Memory B cell (primary cell): ENCODE measurements at places on chromosomes 3 and 15.

DNA sequence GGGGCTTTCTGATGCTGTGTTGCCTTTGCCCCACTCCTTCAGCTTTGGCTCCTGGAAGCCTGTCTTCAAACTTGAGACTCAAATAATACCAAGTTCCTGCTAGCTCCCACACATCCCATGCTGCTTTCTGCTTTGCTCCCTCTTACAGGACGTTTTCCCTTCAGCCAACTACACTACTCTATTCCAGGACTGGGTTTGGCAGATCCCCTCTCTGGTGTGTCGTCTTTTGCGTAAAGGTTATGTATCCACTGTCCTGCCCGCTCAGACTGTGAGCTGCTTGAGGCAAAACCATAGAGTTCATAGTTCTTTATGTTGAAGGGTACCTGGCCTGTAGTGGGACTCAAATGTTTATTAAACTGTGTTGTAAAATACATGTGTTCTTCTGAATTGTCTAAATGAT, 25.4 kb downstream of the PPP2R3A start:
- DNase-seq = no peak

DNA sequence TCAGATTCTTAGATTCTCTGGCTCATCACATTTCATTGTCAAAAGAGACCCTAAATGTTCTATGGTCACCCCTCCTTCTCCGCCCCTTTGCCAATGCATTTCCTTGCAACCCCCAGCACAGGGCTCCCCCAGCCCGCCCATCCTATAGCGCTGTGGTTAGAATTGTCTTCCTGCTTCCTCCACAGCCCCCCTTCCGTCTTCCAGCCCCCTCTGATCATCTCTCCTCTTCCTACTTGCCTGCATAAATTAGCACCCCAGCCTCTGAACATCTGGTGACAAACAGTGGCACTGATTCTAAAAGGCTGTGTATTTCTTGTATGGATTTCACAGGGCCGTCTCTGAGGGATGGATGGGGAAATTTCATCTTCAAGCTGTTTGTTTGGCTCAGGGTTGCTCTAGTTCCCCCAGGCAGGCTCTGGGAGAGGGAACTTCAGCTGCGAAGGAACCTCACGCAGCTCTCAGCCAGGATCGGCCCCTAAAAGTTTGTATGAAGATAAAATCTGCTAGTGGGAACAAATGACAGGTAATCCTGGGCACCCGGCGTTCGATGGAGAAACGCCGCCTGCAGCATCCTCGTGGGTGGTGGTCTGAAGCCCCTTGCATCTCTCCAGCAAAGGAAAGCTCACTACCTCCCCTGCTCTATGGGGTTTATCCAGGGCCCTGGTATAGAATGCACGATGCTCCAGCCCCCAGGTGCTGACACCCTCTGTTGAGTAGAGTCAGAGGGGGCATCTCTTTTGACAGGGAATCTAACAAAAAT, 83.0 kb downstream of the WNT7A start:
- DNase-seq = no peak

DNA sequence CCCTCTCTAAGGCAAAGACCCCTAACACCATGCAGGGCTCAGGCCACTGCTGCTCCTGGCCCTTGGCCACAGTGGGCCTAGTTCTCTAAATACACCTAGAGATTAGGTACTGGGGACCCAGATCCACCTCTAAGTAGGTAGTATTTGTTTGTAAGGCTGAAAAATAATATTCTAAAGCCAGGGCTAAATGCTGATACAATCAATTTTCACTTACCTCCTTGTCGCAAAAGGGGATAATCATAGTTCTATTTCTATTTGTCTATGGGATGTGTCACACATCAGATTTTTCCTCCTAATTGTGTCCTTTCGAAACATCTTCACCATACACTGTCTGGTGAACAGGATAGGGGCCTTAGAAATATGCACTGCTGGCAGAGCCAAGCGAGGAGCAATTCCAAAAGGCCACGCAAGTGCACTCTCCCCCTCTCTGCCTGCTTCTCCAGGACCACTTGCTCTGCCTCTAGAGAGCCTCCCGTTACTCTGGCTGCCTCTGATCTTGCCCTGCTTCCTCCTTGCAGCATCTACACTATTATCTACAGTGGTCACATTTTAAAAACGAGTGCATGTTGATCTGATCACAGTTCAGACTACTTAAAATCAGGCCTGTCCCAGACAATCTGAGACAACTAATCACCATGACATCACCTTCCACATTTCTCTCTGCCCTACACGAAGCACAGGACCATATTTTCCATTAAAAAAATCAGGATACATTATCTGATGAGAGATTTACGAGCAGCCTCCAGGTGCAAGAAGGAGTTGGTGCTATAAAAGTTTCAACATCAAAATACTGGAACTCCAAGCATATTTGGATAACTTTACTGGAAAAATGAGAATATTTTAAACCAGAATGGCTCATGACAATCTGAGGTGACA, 115.4 kb downstream of the MYLK start:
- no peak for DNase-seq

DNA sequence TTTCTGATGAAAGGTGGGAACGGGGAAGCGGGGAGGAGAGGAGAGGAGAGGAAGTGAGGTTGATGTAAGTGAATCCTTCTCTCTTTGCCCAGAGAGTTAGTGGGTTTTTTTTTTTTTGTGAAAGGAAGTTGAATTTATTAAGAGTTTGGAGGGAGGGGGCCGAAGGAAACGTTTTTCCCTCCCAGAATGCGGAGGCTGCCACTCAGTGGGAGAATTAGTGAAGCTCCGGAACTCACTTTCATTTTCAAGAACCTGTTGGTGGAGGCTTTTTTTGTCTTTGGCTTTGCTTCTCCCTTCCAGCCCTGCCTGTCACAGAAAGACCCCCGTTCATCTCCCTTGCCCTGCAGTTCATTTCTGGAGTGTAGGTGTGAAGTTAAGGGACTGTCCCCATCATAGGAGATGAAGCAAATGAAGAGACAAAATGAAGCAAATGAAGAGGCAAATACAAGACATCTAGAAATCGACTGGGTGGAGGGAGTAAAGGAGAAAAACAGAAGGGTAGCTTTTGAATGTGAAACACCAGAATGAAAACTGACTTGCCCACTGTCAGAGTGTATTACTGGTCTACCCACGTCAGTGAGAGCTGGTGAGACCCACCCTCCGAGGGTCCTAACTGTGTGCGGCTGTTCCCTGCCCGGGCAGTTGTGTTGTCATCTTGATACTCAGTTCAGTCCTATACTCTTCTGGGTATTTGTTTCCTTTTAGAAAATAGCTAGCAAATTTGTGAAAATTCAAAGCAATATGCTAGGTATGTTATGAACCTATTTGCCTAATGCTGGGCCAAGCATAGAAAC, 91.5 kb downstream of the ITPR1 start:
- DNase-seq = peak; percentile 2

- DNase-seq = no peak
Measured at GRCh38 chr15:100861511-100861991, 18.1 kb upstream of the ALDH1A3 start.

- DNase-seq = no peak
Measured at GRCh38 chr3:196620161-196620604, 19.3 kb upstream of the NRROS start.

DNA sequence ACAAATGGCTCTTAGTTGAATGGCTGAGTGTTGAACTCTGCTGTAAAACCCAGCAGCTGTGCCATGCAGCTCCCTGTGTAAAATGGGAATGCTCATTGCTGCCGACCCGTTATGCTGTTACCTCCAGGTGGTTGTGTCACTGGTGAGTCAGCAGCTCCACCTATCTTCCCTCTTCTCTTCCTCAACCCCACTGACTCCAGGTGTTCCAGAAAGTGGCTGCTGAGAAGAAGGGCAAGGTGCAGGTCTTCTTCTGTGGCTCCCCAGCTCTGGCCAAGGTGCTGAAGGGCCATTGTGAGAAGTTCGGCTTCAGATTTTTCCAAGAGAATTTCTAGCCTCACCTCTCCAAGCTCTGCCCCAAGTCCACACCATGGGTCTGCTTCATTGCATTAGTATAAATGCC, 41.9 kb downstream of the NOX5 start:
- DNase-seq = no peak
